ENCODE measurements at places on chromosomes 11 and 22. TPM values are rescaled to one million over a fixed set of nuclear protein-coding genes. Genes with fewer than 3 reads are reported as not detected.
A peak's percentile ranks its signal among the peaks of the same experiment; 100 is the strongest.

The MCM5 gene
- total RNA-seq, result 12.8 TPM

DNA sequence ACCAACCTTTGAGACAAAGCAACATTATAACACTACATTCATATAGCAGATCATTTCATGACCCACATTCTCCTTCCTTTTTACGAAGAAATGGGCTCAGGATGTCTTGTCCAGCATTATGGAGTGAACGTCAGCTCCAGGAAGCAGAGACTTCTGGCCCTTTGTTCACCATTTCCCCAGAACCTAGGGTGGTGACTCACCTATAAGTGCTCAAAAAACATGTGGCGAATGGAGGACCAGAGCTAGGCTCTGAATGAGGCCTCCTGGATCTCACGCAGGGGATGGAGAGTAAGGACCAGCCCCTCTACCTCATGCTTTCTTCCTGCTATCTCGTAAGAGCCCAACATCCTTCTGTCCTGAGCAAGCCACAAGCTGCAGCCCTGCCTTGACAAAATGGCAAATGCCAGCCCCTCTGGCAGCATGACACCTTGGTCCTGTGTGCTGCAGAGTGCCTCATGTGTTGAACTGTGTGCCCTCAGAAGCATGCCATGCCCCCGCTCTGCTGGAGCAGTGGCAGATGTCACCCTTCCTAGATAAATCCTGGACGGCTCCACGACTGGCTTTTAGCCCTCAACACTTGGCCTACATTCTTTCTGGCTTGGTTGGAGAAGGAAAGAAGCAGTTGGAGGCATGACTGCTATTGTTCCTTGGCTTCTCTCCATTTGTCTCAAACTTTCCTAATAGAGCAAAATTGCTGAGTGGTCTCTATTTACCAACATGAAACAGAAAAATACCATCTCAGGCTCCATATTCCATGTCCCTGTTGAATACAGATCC lies 6.5 kb upstream of the ST3GAL4 start:
- no peak for DNase-seq

DNA sequence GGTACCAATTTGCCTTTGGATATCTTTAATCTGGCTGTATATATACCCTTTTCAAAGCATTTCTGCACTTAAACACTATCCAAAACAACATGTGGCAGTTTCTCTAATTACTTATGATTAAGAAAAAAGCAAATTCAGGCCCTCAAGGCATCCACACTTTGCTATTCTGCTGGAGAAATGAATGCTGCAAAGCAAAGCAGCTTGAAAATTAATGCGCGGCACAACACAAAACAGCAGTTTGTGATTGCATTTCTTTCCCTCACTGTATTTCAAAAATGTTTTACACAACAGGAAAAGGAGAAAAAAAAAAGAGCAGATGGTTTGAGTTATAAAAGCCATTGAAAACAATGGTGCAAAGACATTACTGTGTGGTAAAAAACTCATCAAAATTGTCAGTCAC lies 738.4 kb upstream of the RAG2 start:
- DNase-seq, result no peak

GRCh38 chr11:15471048-15471894 lies 356.5 kb downstream of the INSC start:
- no peak for DNase-seq

GRCh38 chr11:13149991-13150390 lies 127.6 kb upstream of the BMAL1 start:
- no peak for DNase-seq

The DSCAML1 gene
- total RNA-seq, result 0.06 TPM

The MRGPRF gene
- total RNA-seq, result 2.0 TPM

GRCh38 chr22:45917146-45917545 lies 59.8 kb downstream of the WNT7B start:
- no peak for DNase-seq

The SLC5A4 gene
- 0.13 TPM for total RNA-seq

The DDI1 gene
- total RNA-seq, result not detected

GRCh38 chr11:78646564-78647185 lies 72.0 kb upstream of the NARS2 start:
- DNase-seq, result peak; percentile 35

Data from right lobe of liver (tissue), 6 donors.